GM12891 (cell line): ENCODE measurements at places on chromosomes 2 and 18.
A peak's percentile ranks its signal among the peaks of the same experiment; 100 is the strongest.

- no peak for DNase-seq
Measured at GRCh38 chr2:221758076-221758475, 186.0 kb upstream of the EPHA4 start.

- no peak for DNase-seq
Measured at GRCh38 chr18:22230471-22230945, 61.1 kb downstream of the GATA6 start.

DNA sequence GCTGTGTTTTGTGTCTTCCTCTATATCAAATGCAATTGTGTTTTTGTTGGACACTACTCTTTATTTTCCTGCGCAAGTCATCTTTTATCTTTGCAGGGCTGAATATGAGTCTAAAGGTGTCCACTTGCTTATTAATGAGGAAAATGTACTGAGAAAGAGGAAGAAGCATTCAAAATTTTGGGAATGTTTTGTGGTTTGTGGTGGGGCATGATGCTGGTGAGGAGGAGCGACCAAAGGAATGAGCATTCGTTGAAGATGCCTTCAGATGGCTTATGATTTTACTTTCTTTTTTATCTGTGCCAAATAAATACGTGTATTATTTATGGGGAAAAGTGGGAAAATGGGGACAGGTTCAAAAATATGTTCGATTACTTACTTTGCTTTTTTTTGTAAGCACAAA, 63.9 kb upstream of the SMIM21 start:
- DNase-seq: no peak

DNA sequence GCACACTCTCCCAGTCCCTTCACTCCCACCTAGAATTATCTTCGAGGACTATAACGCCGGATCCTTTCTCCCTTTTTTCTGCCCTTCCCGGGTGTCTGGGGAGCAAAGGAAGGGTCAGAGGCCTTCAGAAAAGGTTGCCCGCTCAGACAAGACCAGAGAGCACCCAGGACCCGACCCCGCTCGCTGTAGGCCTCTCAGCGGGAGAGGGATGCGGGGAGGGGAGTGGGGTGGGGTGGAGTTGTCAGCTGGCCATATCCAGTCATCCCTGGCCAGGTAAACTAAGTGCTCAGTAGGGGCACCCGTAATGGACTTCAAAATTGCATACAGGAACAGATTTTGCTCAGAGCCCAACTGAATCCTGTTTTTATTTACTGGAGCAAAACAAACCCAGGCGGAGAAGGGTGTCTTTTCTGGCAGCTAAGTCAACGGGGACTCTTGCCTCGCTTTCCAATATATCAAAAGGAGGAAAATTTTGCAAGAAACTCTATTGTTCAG, 65.0 kb downstream of the NOL4 start:
- DNase-seq: no peak

DNA sequence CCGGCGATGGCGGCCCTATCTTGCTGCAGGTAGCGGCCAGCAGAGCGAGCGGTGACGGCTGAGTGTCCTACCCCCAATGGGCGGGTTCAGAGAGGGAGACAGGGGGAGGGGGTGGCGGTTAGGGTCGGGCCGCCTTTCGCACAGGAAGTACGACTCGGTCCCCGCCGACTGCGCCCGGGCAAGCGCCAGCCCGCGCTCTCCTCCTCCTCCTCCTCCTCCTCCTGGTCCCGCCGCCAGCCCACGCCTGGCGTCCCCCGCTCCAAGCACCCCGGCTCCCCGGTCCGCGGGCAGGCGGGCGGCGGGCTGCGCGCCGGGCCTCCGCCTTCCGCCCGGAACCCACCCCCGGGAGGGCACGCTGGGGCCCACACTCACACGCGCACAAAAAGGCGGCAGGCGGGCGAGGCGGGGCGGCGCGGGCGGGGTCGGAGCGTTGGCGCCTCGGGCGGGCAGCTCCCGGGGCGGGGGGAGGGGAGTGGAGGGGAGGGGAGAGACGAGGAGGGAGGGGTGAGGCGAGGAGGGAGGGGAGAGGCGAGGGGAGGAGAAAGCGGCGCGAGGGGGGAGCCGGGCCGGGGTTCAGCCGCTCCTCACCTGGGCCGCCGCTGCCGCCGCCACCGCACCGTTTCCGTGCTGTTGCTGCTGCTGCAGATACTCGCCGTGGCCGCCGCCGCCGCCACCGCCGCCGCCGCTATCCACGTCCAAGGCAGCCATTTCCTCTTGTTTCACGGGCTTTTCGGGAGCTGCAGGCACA, 1.2 kb downstream of the SP3 start:
- DNase-seq: peak; percentile 67

GRCh38 chr2:16278421-16279200, 338.3 kb downstream of the MYCN start:
- DNase-seq: no peak

- no peak for DNase-seq
Measured at GRCh38 chr2:169069833-169070232, 470 bp downstream of the DHRS9 start.

DNA sequence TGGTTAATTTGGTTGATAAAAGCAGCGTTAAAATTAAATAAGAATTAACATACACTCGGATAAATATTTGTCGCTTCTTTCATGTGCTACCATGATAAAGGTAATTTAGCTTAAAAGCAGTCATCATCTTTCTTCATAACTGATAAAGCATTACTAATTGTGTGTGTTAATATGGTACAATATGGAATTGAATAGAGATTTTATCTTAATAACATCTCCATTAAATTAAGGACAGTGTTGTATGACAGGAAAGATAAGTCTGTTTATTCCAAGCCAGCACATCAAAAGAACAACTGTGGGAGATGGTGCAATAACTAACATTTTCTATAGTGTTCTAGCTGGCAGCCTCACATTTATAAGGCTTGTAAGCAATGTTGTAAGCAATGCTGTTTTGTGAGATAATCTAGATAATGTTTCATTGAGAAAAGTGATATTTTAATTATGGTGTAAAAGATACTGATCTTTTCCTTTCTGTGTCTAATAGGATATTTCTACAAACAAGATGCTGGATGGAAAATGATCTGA, 64.4 kb upstream of the AFF3 start:
- DNase-seq: no peak

- DNase-seq: no peak
Measured at GRCh38 chr2:21131861-21132260, 8.1 kb downstream of the TDRD15 start.

DNA sequence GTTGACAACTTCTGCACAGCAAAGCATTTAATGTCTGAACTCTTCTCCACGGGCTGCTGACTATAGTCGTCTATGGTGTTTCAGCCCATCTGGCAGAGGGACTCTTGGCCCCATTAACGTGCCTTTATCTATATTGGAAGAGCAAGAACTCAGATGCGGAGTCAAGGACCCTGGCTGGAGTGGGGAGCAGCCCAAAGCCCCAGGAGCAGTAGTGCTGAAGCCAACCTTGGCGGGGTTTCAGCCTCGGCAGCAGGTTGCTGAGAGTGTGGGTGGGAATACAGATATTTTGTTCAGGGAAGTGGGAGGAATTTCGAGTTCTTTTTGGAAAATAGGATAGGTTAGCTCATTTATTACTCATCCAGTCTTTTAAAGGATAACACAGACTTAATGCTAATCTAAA, 34.2 kb downstream of the TMEM17 start:
- no peak for DNase-seq

DNA sequence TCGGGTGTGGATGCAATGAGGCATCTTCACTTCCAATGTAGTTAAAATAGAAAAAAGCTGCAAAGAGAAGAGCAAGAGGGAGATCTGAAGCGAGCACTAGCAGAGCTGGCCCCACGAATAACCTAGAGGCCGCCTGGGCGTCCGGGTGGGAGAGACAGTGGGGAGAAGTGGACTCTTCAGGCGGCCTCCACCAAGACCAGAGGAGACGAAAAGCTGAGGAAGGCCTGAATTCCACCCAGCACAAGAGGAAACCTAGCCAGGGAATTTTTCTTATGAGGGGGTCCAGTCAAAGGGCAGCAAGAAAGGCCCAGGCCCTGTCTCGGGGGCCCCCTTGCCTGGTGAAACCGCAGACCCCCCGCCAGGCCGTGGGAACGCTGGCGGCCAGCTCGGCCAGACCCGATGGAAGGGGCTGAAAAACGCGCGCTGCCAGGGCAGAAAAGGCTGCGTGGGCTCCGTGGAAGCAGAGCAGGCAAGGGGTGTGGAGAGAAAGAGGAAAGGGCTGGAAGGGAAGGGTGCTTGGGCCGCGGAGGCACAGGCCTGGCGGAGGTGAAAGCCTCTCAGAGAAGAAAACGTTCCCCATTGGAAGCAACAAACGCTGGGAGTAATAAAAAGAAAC, 69.2 kb downstream of the KCTD1 start:
- no peak for DNase-seq

DNA sequence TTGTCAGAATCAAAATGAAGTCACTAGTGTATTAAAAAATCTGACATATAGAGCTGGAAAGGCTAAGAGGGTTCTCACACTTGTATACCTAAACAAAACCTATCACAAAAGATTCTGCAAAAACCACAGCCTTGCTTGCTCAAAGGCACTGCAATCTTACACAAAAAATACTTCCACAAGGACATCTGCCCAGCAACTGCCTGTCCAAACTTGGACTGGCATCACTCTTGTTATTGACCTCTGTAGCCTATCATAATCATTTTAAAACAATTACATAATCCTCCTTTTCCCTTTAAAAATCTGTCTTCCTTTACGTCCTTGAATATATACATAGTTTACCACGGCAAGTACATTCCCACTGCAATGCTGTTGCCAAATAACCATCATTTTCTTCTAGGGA, 19.9 kb downstream of the CHMP3 start:
- DNase-seq: no peak

DNA sequence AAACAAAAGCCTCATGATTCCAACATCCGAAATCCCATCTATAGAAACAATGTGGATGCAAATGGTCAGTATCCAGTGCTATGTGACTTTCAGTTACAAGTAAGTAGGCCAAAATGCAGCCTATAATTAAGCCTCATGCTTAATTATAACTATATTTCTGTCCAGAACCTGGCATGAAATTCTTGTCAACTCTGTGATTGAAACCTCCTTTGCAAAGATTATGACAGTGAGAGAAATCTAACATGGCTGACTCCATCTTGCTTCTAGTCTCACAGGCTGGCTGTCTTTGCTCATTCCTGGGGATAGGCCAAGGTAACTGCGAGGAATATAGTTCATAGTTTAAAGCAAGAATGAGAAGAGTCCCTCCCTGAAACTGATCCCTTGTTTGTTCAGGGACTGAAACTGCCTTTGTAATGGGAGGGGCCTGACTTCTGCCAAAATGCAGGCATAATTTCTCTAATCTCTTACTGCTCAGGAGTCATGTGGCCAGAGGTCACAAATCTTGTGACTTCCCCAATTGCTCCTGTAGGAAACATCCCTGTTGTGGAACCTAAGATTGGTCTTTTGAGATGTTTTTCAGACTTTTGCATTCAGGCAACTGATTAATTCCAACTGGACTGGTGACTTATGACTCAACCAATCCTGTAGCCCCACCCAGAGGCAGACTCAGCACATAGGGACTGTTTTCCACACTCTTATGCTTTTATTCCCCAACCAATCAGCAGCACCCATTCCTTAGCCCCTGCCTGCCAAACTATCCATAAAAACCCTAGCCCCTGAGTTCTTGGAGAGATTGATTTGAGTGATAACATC, 84.5 kb upstream of the TLK1 start:
- DNase-seq: no peak

GRCh38 chr18:13461936-13462335, 243.4 kb downstream of the LDLRAD4 start:
- DNase-seq: no peak

DNA sequence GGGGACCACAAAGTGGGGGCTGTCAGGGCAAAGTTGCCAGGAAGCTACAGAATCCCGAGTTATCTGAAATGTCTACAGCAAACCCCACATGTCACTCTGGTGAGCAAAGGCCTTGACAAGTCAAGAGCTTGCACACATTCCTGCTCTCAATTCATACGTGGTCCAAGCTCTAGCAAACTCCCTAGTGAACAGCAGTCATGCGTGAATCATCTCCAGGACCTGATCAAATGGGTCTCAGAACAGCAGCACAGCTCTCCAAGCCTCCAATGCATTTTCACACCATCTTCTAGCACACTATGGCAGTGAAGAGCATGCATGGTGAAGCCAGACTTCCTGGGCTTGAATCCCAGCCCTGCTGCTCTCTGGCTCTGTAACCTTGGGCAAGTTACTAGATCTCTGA, 68.5 kb downstream of the MYO5B start:
- no peak for DNase-seq

- DNase-seq: no peak
Measured at GRCh38 chr2:215403441-215404347, 32.2 kb downstream of the FN1 start.

DNA sequence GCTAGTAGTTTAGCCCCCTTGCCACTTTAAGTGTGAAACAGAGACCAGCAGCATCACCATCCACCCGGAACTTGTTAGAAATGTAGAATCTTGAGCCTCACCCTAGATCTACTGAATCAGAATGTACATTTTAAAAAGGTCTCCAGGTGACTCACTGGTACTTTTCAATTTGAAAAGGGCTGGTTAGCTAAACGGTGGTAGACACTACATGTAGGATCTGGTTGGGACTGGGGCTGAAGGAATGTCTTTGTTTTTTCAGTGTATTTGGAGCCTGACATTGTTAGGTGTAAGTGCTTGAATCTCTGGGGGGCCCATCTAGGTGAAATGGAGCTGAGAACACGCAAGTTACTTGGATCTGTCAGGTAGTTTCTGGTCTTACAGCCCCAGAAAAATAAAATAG, 44.0 kb upstream of the XPO1 start:
- no peak for DNase-seq

GRCh38 chr2:65227020-65227455, 593 bp upstream of the ACTR2 start:
- DNase-seq: no peak
